ENCODE measurements at places on chromosomes 2 and 18.

GRCh38 chr2:120675460-120676130, 60.1 kb upstream of the GLI2 start:
- DNase-seq: peak; percentile 80

DNA sequence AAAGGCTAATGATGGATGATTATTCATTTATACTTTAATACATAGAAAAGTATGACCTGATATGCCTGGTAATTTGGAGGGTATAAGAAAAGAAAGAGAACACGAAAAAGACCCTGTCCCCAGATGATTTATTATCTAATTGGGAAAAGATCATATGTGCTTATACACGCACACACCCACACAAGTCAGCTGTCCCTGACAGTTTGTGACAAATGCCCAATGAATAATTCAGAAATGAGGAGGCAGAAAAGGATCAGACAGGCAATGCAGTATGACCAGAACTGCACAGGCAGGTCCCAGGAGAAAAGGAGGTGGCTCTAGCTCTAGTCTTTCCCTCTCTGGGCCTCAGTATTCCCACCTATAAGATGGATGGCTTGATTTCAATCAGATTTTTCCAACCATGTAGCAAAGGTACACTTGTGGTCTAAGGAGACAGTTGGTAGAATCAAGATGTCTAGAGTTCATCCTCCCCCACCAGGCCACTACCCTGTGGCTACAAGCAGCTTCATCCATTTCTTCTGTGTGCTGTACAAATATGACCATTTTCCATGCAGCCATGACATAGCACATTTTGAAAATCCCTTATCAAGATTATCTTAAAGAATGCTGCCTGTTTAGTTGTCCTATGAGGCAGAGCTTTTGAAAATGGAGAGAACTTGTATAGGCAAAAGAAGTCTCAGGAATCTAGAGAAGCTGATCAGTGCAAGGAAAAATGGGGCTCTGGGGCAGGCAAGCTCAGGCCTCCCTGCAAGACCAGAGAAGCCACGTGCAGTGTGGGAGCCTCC, 19.7 kb downstream of the CYRIA start:
- DNase-seq: no peak

GRCh38 chr2:79855264-79856006, 342.6 kb downstream of the CTNNA2 start:
- no peak for DNase-seq

DNA sequence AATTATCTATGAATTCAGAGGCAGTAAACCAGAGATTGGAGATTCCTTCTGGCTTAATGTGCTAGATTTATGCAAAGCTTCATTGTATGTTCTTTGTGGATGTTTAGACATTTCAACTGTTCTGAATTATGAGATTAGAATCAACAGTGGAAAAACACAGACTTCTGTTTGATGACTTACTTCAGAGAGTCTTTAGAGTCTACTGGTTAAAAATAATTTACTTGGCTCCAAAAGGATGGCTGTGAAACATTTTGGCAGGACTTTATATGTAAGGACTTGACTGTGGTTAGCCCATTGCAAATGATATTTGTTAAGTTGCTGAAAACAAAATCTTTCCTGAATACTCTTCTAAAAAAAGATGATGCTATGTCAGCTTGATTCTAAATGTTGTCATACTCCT, 25.5 kb upstream of the LRRC30 start:
- no peak for DNase-seq

DNA sequence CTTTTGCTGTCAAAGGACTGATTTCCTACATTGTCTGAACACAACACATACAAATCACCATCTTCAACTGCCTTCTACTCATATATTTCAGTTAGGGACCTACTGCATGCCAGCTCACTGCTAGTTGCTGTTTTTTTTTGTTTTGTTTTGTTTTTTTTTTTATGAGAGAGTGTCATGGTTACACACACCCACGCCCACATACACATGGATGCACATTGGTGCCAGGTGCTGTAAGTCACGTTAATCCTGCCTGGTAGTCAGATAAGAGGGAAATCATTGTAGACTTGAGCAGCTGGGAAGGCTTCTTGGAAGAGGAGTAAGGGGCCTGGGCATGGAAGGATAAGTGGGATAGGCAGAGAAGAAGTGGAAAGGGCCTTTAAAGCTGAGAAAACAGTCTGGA, 209.9 kb downstream of the TDRD15 start:
- no peak for DNase-seq

DNA sequence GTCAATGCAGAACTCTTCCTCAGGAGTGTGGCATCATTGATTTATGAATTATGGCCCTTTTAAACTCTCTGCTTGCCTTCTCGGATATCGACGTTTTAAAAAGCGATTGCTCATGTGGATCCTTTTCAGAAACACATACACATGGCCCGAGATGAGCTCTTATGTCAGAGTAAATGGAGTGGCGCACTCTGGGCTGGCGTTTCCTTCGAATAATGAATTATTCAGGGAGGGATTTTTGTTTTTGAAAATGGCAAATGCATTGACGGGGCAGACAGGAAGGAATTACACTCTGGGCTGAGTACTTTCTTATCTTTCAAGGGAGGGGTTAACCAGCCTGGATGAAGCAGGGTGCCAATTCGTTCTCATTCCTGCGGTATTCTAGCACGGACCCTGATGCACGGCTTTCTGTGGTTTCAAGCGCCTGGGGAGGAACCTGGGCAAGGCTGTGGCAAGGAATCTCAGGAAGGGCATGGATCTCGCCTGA, 142.7 kb downstream of the PRKCE start:
- DNase-seq: no peak

- DNase-seq: no peak
Observed at GRCh38 chr2:8552293-8552801, 129.5 kb upstream of the ID2 start.

DNA sequence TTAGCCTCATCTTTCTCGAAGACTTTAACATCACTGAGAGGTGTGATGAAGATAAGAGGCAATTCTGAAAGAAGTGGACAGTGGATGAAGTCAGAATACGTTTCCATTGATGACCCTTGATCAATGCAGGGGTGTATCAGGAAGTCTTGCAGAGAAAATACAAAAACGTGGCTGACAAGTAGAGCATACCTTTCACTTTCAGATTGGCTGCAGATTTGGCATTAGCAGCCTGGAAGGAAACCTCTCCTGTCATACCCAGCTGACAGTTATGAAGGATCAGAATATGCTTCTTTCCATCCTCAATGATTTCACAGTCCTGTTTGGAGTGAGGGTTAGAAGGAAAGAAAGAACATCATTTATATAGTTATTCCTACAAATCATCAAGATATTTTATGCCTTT, 152.5 kb downstream of the PLEKHA3 start:
- DNase-seq: no peak

DNA sequence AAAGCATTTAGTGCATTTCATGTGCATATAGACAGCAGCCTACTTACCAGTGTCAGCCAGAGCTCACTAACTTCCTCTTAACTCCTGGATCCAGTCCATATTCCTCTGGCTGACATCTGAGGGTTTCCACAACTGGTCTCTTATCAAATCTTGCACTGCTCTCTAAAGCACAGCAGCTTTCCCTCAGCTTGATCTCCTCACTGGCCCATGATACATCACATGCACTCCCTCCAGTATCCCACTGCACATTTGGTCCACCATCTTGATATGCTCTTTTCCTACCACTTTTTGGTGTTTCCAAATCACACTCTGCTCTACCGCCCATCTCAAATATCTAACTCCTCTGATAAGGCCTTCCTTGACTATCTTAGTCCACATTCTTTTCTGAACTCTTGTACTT, 105.0 kb upstream of the ZFP36L2 start:
- DNase-seq: no peak

GRCh38 chr18:22899421-22899820, 33.7 kb upstream of the RBBP8 start:
- no peak for DNase-seq

- DNase-seq: no peak
Observed at GRCh38 chr2:214450118-214450894, 39.5 kb downstream of the VWC2L start.

- DNase-seq: no peak
Observed at GRCh38 chr2:177239932-177240630, 24.4 kb downstream of the NFE2L2 start.

DNA sequence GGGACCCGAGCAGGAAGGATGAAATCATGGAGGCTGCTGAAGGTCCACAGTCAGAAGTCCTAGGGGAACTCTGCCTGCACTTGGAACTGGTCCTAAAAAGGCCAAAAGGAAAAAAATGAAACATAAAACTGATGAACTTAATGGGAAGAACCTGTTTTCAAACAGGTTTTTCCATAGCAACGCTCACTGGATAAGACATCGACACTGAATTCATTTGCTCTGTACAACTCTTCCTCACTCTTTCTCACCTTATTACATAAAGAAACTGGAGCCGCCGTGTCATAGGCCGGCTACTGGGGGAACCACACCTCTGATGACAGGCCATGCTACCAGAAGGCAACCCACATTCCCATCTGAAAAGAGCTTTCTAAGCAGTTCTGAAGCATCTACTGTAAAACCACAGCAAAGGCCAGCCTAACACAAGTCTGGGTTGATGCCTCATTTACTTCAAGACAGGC, 83.6 kb downstream of the FARSB start:
- no peak for DNase-seq

GRCh38 chr2:27849558-27850205, 40.5 kb downstream of the RBKS start:
- DNase-seq: no peak

DNA sequence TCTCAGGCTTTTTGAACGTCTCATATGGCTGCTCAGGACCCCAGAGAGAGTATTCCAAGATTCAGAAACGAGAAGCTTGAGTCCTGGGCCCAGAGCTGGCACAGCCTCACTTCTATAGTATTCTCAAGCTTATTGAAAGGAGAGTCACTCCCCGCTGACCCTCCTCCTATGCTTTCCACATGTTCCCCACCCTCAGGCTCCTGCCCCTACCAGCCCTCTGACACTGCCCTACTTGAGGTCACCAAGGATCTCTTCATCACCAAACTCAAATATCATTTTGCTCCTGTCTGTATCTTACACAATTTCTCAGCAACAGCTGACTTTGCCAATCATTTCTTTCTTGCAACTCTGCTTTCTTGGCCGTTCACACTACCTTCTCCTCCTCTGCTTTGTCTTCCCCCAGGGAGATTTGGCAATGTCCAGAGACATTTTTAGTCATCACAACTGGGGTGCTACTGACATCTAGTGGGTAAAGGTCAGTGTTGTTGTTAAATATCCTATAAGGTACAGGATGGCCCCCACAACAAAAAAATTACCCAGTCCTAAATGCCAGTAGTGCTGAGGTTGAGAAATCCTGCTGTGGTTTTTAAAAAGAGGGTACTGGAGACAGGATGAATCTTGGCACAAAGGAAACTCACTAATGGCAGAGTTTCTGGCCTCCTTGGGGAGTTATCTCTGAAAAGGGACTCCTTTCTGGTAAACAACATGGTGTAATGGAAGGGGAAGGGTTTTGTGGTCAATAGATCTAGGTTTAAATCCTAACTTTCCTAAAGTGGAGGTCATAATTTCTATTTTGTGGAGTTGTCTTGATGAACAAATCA, 26.9 kb upstream of the INSIG2 start:
- DNase-seq: no peak

- DNase-seq: no peak
Observed at GRCh38 chr18:33460681-33461080, 20.2 kb upstream of the CCDC178 start.

- peak; percentile 96 for DNase-seq
Observed at GRCh38 chr2:223944703-223945531, at the start of gene WDFY1. Gene WDFY1 (minus strand): TSS chr2:223945335. CDS start chr2:223945284, 51 bp downstream.

DNA sequence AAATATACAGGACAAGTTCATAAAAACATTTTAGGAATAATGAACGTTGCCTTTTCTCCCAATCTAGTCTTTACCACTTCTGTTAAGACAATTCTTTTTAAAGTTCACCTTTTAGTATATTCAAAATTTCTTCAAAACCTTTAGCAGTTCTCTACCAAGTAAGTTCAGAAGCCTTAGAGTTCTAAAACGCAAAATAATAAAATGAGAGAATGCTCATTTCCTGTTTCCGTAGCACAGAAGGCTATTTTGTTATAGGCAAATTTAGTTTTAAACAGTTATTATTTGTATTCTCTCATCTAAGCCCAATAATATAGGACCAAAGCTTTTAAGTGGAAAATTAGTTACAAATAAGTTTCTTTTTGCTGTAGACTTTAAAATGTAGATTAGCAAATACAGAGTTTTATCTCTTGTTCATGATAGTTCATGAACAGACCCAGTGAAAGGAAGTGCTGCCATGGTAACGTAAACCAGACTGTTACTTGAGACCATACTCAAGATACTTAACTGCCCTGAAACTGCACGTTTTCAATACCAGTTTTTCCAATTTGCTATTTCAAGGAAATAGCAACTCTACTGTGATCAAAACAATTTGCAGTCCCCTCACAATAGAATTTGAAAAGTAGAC, 173.1 kb upstream of the STON1 start:
- DNase-seq: no peak

DNA sequence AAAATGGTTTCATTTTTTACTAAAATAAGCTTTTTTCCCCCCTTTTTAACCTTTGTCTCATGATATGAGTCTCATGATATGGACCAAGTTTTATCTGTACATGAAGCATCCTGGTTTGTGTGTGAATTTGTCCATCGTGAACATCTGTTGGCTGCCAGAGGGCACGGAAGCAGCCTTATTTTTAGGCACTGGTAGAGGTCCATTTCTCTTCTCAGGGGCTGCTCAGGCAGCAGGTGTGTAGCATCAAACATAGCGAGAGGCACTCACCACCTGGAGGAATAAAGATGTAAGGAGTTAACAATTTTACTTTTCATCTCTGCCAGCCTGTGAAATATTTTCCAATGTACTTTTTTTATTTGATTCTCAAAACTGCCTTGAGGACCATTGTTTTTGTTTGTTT, 134.5 kb downstream of the RHBDD1 start:
- DNase-seq: no peak

DNA sequence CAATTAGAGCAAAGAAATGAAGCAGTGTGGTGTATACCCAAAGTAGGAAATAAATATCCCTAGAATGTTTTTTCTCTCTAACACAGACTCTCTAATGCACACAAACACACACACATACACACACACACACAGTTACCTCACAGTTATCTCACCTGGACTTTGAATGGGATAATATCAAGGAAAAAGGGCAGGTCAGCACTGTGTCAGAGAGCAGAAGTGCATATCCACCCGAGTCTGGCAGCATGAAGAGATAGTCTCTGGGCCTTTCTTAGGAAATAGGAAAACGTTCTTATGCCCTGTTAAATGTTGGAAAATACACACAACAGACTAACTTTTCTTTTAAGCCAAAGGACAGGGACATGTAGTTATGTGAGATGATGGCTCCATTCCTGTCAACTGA, 162.0 kb downstream of the COL6A3 start:
- no peak for DNase-seq

- no peak for DNase-seq
Observed at GRCh38 chr2:9644603-9645002, 13.8 kb upstream of the YWHAQ start.

GRCh38 chr2:176115883-176116813, at the start of gene HOXD10:
Gene HOXD10 (plus strand): TSS chr2:176116778. CDS start chr2:176116834, 56 bp downstream.
- DNase-seq: no peak

- peak; percentile 28 for DNase-seq
Observed at GRCh38 chr2:234823877-234824376, 127.9 kb upstream of the SH3BP4 start.

- DNase-seq: no peak
Observed at GRCh38 chr2:205020673-205021072, 475.4 kb downstream of the PARD3B start.
